H1 (cell line): ENCODE measurements at places on chromosomes 1 and 21.

GRCh38 chr1:147266381-147266780 lies 23.9 kb downstream of the CHD1L start:
- no peak for DNase-seq

DNA sequence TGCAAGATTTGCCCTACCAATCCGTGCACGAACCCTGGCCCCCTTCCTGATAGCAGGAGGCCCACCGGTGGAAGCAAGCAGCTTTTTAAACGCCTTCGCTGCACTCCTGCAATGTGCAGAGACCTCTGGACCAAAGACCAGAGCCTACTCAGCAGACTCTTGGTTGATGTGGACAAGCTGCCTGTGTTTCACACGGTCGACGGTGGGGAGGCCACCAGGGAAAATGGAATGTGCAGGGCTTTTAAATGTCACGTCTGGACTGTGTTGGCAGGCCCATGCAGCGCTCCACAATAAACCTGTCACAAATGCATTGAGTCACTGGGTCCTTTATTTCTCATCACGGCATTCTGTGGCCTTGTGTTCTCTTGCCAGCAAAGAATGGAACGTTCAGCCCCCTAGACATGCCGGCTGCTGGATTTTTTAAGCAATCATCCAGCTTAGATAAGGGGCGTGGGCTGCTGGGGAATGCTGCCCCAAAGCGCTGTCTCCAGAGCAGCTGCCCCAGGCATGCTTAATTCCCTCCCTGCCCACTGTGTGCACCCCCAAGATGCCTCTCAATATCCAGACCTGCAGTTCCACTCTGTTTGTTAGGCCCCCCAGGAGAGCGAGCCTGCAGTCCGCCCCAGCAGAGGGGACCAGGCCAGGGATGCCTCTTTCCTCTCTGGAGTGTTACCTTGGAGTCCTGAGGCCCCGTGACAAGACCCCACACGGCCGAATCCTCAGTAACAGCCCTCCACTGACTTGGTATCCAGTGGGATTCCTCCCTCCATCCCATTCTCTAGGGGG lies 71.3 kb downstream of the ATP5PO start:
- DNase-seq, result no peak

- no peak for DNase-seq
These were observed 4.3 kb downstream of the DDAH1 start for GRCh38 chr1:85460555-85461088.

DNA sequence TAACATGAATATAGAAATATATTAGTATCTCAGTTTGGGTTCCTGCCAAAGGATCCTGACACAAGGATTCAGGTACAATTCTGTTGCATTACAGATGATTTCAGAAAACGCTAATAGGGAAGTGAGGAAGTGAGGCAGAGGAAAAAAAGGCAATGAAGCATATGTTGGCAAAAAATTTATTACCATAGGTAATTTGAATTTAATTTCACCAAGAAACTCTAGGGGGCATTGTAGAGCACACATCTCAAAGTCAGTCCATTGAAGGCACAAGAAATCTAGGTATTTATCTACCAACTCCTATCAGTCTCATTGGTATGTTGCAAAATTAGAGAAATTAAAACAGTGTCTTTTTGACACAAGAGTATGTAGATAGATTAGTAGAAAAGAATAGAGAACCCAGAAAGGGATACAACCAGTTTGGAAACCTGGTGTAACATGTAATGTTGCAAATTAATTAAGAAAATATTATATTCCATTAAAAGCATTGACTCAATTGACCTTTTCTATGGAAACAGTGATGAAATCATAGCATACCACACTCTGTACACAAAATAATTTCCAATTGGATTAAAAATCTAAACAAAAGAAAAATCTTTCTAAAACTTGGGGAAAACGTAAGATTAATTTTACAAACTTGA lies 104.9 kb upstream of the SNX7 start:
- DNase-seq, result no peak

- no peak for DNase-seq
These were observed 55.0 kb upstream of the PSMG1 start for GRCh38 chr21:39238275-39238674.

GRCh38 chr1:156813298-156813697 lies 3.4 kb downstream of the SH2D2A start:
- no peak for DNase-seq

GRCh38 chr1:48793863-48794262 lies 17.2 kb upstream of the BEND5 start:
- DNase-seq, result no peak

- DNase-seq, result no peak
These were observed 88.2 kb upstream of the OLFM3 start for GRCh38 chr1:102084771-102085535.

DNA sequence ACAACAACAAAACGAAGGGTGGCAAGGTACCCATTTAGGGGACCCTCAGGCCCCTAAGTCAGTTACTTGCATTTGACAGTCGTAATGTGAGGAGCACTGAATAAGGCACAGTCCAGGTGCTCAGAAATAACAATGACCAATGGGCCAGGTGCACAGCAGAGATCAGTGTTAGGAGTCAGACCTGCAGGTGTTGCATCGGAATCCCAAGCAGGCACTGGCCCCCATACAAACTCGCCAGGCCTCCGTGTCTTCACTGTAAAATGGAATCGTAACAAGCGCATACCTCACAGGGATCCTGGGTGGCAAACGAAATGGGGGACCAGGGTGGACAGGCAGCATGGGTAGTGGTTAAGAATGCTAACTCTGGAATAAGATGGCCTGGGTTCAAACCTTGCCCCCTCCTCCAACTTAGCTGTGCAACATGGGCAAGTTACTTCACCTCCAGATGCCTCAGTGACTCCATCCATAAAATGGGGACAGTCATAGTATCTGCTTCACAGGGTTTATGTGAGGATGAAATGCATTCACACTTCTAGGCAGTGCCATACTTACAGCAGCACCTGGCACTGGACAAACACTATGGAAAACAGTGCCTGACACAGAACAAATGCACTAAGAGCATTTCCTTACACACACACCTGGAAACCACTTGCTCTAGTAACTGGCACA lies 20.2 kb downstream of the RCAN1 start:
- DNase-seq, result no peak

GRCh38 chr1:194795917-194796593 lies 1609.6 kb upstream of the B3GALT2 start:
- no peak for DNase-seq

DNA sequence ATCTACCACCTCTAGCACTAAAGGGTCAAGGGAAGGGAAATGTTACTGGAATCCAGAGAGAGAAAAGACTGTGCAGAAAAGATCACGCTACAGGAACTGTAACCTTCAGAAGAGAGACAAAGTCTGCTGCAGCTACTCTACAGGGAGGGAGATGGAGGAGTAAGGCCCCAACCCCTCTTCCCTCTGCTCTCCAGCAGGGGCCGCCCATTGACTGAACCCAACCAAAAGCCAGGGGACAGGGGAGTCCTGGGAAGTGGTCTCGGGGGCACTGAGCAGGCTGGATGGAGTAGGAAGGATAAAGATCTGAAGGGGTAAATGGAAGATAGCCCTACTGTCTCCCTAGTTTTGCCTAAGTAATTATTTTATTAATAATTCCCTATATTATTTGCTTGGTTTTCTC lies 72.8 kb upstream of the NR5A2 start:
- no peak for DNase-seq

DNA sequence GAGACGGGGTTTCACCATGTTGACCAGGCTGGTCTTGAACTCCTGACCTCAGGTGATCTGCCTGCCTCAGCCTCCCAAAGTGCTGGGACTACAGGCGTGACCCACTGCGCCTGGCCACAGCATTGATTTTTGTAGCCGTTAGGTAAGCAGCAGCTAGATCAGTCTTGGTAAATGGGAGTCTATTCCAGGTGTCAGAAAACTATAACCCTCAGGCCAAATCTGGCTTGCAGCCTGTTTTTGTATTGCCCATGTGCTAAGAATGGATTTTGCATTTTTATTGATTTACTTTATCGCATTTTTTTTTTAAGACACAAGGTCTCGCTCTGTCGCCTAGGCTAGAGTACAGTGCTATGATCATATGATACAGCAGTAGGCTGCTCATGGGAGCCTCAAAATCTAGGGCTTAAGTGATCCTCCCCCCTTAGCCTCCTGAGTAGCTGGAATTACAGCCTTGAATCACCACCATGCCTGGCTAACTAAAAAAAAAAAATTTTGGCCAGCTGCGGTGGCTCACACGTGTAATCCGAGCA lies 16.6 kb upstream of the SRSF10 start:
- no peak for DNase-seq

GRCh38 chr1:224873434-224874369 lies 55.8 kb upstream of the DNAH14 start:
- no peak for DNase-seq
